GDM1 (cell line): ENCODE measurements at places on chromosomes 6 and 20.

- peak; percentile 18 for DNase-seq
These were observed 84.5 kb downstream of the JARID2 start for GRCh38 chr6:15330174-15330944.

GRCh38 chr6:136587527-136587926 lies 37.3 kb upstream of the MAP7 start:
- no peak for DNase-seq

- no peak for DNase-seq
These were observed 251.5 kb downstream of the HIVEP2 start for GRCh38 chr6:142693441-142693840.

- DNase-seq = peak; percentile 20
These were observed 21.2 kb downstream of the TGM2 start for GRCh38 chr20:38143646-38144554.

DNA sequence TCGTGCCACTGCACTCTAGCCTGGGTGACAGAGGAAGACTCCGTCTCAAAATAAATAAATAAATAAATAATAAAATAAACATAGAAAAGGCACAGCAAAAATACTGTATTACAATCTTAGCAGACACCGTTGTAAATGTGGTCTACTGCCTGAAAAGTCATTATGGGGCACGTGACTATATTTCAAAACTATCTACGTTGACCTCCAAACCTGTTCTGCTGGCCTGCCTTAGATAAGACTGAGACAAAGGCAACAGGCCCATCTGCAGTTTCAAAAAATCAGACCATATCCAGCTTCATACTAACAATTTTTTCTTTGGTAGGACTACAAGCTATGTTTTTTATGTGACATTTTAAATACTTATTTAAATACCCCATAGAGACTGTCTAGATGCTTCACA lies 59.1 kb downstream of the AGPAT4 start:
- no peak for DNase-seq

DNA sequence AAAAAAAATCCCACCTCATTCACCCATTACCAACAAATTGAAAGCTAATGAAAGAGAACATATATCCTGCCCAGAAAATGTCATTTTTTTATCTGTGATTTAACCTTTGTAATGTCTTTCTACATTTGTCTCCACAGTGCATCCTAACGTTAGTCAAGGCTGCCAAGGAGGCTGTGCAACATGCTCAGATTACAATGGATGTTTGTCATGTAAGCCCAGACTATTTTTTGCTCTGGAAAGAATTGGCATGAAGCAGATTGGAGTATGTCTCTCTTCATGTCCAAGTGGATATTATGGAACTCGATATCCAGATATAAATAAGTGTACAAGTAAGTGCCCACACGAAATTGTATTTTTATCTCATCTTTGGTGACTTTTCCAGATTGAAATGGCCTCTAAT lies 30.0 kb downstream of the RSPO3 start:
- DNase-seq = no peak

- DNase-seq = no peak
These were observed 106.8 kb upstream of the RIPOR2 start for GRCh38 chr6:25042536-25042935.
